Upper lobe of left lung (tissue), 6 donors: ENCODE measurements at places on chromosomes 3 and 15. TPM values are rescaled to one million over a fixed set of nuclear protein-coding genes. Genes with fewer than 3 reads are reported as not detected.

The TRIM42 gene
- total RNA-seq: not detected

The XIRP1 gene
- total RNA-seq: not detected

The ATP10A gene
- 24.1 TPM for total RNA-seq

DNA sequence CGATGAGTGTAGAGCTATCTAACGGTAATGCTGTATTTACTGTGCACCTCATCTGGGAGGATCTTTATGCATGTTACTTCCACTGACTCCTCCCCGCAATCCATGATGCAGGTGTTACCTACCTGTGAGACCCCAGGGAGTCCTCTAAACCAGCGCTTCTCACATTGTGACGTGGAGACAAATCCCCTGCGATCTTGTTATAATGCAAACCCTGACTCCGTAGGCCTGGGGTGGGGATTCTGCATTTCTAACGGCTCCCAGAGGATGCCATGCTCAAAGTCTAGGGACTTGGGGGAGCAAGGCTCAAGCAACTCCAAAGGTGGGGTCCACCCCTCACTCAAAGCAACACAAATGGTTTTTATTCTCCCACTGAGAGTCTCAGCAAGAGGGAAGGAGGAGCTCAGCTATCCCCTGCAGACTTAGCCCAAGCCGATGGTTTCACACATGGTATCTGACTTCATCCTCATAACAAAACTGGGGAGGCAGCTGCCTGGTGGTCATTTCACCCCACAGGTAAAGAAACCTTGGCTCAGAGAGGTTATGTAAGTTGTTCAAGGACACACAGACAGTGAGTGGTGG, 63.6 kb downstream of the PCSK6 start:
- no peak for DNase-seq
- H3K4me1 ChIP-seq: no peaks in the 10 kb centered on the region
- H3K27me3 ChIP-seq: no peaks in the 10 kb centered on the region

- H3K27ac ChIP-seq: no peak overlapping the region
- H3K27me3 ChIP-seq: no peaks in the 10 kb centered on the region
- H3K4me1 ChIP-seq: no peaks in the 10 kb centered on the region
- no peak overlapping the region for H3K4me3 ChIP-seq
- no peaks in the 10 kb centered on the region for H3K36me3 ChIP-seq
Measured at GRCh38 chr15:39413558-39413957, 167.3 kb upstream of the THBS1 start.

GRCh38 chr3:8882171-8882593, 81.1 kb downstream of the RAD18 start:
- no peaks in the 10 kb centered on the region for H3K27me3 ChIP-seq
- H3K4me3 ChIP-seq: no peak overlapping the region

- H3K27me3 ChIP-seq: no peaks in the 10 kb centered on the region
- no peaks in the 10 kb centered on the region for H3K36me3 ChIP-seq
- no peak for DNase-seq
- no peak overlapping the region for H3K4me3 ChIP-seq
- no peak overlapping the region for H3K27ac ChIP-seq
Measured at GRCh38 chr3:189673535-189673934, 42.3 kb downstream of the TP63 start.

GRCh38 chr3:127959873-127960272, 44.8 kb downstream of the KBTBD12 start:
- peak; percentile 36 for DNase-seq
- no peak overlapping the region for H3K27ac ChIP-seq
- H3K4me1 ChIP-seq: no peaks in the 10 kb centered on the region
- H3K4me3 ChIP-seq: no peak overlapping the region
- no peaks in the 10 kb centered on the region for H3K27me3 ChIP-seq
- H3K36me3 ChIP-seq: no peaks in the 10 kb centered on the region

GRCh38 chr15:68423359-68424296, 8.3 kb downstream of the ITGA11 start:
- H3K27me3 ChIP-seq: no peaks in the 10 kb centered on the region
- no peak overlapping the region for H3K27ac ChIP-seq
- H3K4me1 ChIP-seq: peaks cover 4% of the 10 kb centered on the region
- H3K36me3 ChIP-seq: no peaks in the 10 kb centered on the region
- no peak for DNase-seq
